GM23338 (cell line): ENCODE measurements at places on chromosomes 11 and 22. TPM values are rescaled to one million over a fixed set of nuclear protein-coding genes. Genes with fewer than 3 reads are reported as not detected.
A peak's percentile ranks its signal among the peaks of the same experiment; 100 is the strongest.

The CALCA gene
- 1.9 and 2.6 TPM in 2 replicates for total RNA-seq

The GPR152 gene
- not detected in 2 replicates for total RNA-seq

The KRTAP5-11 gene
- not detected in 2 replicates for total RNA-seq

The TMPRSS5 gene
- 1.8 TPM in 1 of 2 replicates, not detected in the other for total RNA-seq

The ABCC8 gene
- 2.4 and 3.4 TPM in 2 replicates for total RNA-seq

The CLP1 gene
- total RNA-seq: 25.2 and 25.4 TPM in 2 replicates

The GGT5 gene
- total RNA-seq: not detected in 2 replicates

The DNAJB7 gene
- not detected in 2 replicates for total RNA-seq

The DYNC2H1 gene
- 19.3 and 23.5 TPM in 2 replicates for total RNA-seq

The OR52N4 gene
- total RNA-seq: 0.27 TPM in 1 of 2 replicates, not detected in the other

The CARD16 gene
- not detected in 2 replicates for total RNA-seq

The OR2AT4 gene
- not detected in 2 replicates for total RNA-seq

The PGA5 gene
- 0.12 and 0.52 TPM in 2 replicates for total RNA-seq

The ZFPL1 gene
- total RNA-seq: 16.7 and 26.8 TPM in 2 replicates

The CENATAC gene
- total RNA-seq: 34.3 and 34.5 TPM in 2 replicates

- no peak for DNase-seq
Measured at GRCh38 chr11:29989174-29989970, 27.5 kb downstream of the KCNA4 start.

- DNase-seq: peak; percentile 28
Measured at GRCh38 chr22:36796552-36797175, 20.2 kb downstream of the PVALB start.

GRCh38 chr22:29219881-29220670, 14.4 kb downstream of the EMID1 start:
- peak; percentile 44 for DNase-seq

DNA sequence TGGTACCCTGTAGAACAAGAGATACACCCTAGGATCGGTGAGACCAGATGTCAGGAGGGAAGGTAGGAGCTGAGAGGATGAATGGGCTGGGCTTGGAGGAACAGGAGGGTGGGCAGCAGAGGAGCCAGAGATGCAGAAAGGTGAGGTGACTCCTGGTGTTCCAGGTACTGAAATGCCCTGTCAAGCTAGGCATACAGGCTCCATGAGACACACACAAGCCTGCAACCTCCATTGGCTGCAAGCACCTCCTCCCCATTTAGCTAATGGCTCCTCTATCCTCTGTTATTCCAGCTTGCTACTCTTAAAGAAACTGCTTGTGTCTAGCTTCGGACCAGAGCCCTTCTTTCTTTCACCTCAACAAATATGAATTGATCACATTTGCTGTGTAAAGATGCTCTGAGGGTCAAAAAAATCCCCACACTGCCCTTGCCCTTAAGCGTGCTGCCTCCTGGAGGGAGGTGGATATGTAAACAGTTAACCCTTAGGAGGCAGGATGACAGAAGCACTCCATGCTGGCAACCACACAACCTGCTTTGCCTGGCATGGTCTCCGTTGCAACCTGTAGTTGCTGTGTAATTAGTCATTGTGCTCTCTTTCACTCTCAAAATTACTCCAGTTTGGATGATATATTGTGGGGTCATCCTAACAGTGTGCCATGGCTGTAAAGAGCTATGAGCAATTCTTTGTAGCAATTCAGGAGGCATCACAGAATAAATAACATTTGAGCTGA, 156.0 kb downstream of the PKNOX2 start:
- DNase-seq: peak; percentile 37

DNA sequence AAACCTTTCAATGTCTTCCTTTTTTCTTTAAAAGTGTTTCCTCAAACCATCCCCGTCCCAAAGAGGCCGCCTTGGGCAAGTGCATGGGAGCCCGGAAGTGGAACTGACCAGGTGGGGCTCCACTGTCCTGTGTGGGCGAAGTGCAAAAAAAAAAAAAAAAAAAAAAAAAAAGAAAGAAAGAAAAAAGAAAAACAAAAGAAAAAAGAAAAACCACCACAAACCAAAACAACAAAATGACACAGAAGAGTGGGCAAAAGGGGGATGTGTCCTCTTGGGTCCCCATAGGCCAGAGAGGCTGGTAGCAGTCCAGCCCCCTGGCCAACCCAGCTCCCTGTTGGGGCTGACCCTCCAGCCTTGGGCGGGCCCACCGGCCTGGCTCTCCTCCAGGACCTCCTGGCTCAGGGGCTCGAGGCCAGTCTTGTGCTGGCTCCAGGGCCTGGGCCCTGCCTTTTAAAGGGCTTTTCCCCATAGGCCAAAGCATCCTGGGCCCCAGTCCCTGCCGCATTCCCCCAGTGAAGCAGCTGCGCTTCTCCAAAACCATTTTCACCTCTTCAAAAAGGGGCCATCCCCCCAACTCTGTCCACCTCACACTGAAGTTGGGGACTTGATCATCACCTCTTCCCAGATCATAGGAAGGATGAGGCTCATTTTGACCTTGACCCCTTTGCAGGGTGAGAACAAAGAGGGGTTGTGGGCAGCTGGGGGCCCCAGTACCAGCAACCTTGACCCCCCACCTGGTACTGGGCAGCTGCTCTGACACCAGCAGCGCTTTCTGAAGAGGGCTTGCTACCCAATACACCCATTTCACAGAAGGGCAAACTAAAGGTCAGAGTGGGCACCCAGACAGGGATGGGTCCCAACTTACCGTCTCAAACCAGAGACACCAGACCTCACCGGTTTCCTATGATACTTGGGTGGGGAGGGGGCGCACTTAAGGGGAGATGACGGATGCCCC, 9.4 kb downstream of the CBX6 start:
- peak; percentile 59 for DNase-seq

GRCh38 chr11:20731676-20732215, 62.4 kb downstream of the NELL1 start:
- no peak for DNase-seq

- DNase-seq: no peak
Measured at GRCh38 chr11:2318707-2319106, 16.9 kb downstream of the TSPAN32 start.

- no peak for DNase-seq
Measured at GRCh38 chr11:73287400-73288101, 15.4 kb downstream of the P2RY6 start.

- peak; percentile 33 for DNase-seq
Measured at GRCh38 chr11:9347100-9347499, 32.7 kb upstream of the TMEM41B start.

- no peak for DNase-seq
Measured at GRCh38 chr11:113082341-113082955, 121.2 kb downstream of the NCAM1 start.

- DNase-seq: no peak
Measured at GRCh38 chr11:11996321-11997048, 11.9 kb downstream of the DKK3 start.

DNA sequence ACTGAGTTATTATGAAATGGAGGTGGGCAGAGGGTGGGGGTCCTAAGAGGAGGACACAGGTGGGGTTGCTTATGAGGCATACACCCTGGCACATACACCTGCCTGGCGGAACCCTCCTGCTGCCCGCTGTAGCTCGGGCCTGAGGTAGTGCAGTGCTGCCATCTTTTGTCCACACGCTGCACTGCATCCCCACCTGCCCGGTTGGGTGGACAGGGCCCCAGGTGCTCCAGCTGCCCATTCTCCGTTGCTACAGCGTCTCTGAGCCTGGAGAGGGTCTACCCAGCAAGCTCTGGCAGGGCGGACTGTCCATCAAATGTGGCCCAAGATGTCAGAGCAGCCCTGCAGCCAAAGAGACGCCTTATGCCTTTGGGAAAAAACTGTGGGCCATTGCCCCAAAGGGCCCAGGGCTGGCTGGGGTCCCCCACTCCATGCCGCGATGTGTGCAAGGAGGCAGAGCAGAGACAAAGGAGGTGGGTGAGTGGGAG, 131.2 kb downstream of the BUD13 start:
- DNase-seq: peak; percentile 81

DNA sequence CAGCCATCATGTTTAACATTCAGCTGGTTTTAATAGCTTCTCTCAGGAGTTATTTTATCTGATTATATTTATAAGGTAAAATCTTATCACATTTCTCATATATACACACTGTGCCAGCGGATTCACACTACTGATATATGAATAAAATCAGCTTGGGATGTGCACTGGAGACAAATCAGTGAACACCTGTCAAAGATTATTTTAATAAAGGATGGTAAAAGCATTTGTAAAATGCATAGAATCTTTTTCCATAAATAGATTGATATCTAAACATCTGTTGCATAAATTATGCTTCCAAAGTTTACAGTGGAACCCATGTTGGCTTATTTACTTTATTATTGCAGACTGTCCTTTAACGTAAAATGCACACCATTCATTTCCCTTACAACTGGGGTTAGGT, 1125.8 kb upstream of the CNTN5 start:
- no peak for DNase-seq

DNA sequence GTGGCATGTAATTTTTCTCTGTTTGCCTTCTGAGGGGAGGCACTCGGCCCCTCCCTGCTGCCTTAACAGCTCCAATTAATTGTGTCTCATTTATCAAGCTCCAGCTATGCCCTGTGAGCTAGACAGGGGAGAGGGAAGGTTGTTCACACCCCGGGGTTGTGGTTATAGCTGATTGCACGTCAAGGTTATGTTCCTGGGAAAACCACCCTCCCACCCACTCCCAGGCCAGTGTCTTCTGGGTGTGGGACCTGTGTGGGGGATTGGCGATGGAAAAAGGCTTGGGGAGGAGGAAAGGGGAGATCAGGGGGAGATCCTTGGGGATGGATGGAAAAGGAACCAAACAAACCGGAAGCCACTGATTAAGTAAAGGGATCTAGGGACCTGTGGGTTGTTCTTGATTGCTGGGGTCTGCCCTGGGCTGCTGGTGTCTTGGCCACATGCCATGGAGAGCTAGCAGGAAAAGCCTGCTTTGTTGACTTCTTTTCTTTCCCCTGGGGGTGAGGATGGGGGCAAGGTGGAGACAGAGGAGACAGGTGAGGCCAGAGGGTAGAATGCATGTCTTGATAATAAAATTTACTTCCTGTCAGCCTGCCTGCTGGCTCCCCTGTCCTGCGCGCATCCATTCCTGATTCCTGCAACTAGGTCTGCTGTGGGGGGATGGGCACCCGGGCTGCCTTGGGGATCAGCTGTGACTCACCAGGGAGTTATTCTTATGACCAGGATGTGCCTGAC, 13.5 kb upstream of the SORL1-AS1 start:
- DNase-seq: peak; percentile 90

GRCh38 chr11:124672536-124673215, 863 bp downstream of the SIAE start:
- no peak for DNase-seq

GRCh38 chr11:70471254-70471653, 72.9 kb downstream of the CTTN start:
- peak; percentile 93 for DNase-seq

GRCh38 chr11:120096369-120097191, 41.3 kb downstream of the TRIM29 start:
- DNase-seq: peak; percentile 43

- DNase-seq: no peak
Measured at GRCh38 chr11:1202154-1202775, 20.6 kb upstream of the MUC5B start.

DNA sequence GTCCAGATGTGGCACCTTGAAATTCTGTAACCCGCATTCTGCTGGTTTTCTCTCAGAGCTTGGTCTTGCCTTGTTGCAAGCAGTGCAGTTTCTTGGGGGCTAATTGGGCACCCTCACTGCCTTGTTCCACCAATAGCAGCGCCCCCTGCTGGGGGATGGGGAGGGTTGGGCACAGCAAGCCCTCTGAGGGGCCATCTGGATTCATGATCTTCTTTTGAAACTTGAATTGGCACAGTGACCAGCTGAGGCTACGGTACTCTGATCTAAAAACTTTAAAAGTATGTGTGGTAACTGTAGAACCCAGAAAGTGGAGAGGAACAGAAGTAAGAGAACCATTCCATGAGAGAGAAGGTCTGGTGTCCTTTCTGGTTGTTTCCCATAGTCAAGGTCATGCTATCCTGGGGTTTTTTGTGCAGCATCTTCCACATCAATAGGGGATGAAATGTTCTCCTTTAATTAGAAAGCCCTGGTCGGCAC, 64.2 kb downstream of the MED15 start:
- DNase-seq: peak; percentile 72

DNA sequence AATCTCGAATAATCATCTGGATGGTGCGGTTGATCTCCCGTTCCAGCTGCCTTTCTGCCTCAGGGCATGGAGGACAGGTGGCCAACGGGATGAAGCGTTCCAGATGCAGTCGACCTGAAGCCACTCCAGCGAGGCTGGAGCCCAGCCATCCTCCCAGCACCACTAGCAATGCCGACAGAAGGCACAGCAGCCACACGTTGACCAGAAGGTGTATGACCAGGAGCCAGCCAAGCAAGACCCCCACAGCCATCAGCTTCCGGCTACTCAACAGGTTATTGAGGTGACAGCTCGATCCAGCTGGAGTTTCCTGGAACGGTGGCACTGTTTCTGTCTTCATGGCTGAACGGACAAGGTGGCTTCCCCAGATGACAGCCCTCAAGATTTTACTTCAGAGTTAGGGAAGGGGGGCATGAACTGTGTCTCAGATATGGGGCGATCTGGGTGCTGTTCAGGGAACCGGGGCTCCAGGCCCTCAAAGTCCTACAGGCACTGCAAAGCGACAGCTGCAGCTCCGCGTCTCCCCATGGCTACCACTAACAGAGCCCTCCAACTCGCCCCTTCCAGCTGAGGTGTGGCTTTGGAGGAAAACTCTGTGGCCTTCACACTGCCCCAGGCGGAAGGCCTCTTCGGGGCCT, 559 bp downstream of the SNX19 start:
- peak; percentile 17 for DNase-seq

GRCh38 chr22:46280063-46280817, 12.4 kb downstream of the TTC38 start:
- no peak for DNase-seq

DNA sequence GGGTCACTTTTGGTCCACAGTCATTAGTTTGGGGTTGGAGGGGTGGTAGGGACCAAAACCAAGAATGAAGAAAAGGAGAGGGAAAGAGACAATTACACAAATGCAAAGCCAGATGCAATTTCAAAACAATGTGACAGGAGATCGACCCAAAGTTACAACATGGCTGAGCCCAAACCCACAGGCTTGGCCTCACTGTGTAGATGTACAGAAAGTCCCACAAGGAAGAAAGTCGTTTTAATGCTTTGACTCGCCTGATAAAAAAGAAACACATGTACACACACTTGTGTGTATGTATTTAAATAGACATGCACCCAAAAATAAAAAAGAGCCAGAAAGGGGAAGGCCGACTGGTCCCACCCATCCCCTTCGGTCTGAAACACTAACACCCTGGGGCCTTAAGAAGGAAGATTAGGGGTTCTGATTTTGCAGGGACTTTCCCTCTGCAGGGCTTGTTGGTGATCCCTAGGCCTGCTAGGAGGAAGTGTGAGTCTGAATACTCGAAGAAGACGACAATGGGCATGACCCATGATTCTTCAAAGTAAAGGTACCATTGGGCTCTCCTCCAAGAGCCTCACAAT, 104.1 kb downstream of the ETS1 start:
- DNase-seq: no peak

DNA sequence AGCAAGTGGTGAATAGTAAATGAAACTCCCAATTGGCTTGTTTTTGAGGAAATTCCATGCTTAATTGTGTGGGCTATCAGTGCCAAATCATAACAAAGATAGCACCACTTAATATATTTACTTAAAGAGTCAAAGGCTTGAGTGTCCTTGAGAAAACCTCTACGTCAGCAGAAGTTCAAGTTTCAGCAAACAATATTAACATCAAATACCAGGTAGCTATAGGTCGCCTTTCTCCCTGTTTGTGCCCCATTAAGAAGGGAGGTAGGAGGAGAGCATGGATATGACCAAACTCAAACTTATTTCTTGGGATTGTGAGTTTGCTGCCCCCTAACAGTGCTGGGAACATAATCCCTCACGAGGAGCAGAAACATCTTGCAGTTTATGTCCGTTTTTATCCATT, 105.6 kb upstream of the SYN3 start:
- DNase-seq: no peak
